ENCODE measurements at places on chromosomes 2 and 18.
A peak's percentile ranks its signal among the peaks of the same experiment; 100 is the strongest.

DNA sequence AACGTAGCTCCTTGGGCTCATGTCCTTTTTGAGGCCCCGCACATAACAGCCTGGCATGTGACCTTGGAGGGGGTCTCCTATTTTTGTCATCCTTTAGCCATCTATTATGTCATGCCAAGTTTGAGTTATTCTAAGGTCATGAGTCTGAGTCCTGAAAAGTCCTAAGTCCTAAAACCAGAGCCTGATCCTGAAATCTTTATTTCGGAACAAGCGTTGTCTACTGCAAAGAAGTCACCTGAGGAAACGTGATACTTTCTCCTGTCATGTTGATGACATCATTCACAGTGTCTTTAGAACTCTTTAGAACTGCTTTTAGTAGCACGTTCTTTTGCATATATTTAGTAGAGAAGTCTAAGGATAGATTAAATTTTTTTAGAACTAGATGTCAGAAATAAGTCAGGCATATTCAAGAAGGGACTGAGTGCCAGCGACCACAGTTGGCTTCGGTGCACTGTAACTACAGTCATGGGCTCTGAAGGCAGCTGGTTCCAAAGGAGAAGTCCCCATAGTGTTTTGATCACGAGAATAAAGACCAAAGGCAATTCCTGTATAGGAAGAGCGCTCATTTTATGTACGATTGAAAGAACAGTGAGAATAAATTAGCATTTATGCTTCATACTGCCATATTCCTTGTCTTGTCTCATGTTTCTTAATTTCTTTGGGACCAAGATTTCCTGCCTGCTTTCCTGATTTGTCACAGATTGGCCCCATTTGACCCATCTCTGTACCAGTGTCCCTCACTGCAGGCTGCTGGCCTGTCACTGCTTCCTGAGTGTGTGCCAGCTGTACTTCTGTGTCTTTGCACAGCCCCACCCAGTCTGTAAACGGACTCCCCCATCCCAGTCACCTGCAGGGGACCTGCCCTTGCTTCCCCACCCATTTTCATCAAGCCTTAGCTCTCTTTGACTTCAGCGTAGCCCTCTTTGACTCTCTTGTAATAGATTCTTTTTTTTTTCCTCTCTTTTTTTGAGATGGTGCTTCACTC lies 75.8 kb downstream of the ASAP2 start:
- DNase-seq = no peak

GRCh38 chr2:60862642-60863041 lies 18.7 kb upstream of the REL start:
- no peak for DNase-seq

- DNase-seq = no peak
These were observed 486.9 kb upstream of the RAB6C start for GRCh38 chr2:129492548-129492947.

GRCh38 chr2:108813732-108814131 lies 27.2 kb downstream of the CCDC138 start:
- no peak for DNase-seq

DNA sequence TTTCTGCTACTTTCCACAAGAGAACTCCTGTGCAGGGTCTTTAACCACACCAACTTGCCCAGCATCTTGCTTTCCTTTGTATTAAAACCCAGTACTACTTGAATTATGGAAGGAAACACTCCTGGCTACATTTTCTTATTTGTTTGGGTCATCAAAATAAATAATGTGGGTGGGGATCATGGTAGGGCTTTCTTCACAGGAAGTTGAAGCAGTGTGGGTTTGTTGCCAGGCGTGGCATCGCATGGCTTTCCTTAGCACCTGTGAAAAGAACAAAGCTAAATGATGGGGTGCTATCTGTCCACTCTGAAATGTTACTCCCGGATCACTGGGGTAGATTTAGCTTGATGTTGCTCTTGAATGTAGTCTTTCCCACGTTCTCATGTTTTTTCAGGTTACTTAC lies 18.7 kb downstream of the ARHGAP25 start:
- DNase-seq = no peak

- DNase-seq = no peak
These were observed 14.7 kb upstream of the MAPRE2 start for GRCh38 chr18:35026407-35027061.

DNA sequence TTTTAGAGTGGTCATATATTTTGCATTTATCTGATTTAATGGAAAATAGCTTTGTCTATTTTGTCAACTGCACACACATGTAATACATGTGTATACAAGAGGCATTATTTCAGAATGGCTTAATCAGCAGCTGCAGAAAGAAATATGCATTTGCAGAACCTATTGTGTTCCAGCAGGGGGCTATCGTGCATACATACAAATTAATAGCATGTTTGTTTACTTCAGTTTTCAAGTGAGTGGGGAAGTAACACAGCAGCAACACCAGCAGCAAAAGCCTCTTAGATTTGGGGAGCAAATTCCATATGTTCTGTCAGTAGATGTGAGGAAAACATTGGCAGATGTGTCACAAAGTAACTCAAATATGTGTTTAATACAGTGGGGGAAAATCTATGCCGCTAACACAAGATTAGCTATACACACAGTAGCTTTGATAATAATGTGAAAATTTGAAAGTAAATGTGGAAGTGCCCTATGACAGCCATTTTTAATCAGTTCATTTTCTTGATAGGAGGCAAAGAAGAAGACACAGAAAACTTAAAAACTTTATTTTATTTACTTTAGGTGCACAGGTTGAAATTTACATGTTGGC lies 218.1 kb downstream of the WDR7 start:
- peak; percentile 59 for DNase-seq

DNA sequence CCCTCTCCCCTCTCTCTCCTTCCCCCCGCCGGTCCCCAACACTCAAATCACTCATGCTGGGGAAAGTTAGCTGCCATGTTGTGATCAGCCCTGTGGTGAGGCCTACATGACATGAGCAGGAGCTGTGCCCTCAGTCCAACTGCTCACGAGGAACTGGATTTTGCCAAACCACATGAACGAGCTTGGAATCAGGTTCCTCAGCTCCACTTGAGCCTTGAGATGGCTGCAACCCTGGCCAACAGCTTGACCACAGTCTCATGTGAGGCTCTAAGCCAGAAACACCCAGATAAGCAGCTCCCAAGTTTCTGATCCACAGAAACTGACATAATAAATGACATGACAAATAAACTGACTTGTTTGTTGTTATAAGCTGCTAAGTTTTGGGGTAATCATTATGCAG lies 38.4 kb downstream of the ARL4C start:
- DNase-seq = no peak

Data from ACHN (cell line).